ENCODE measurements at places on chromosomes 7 and 10.

DNA sequence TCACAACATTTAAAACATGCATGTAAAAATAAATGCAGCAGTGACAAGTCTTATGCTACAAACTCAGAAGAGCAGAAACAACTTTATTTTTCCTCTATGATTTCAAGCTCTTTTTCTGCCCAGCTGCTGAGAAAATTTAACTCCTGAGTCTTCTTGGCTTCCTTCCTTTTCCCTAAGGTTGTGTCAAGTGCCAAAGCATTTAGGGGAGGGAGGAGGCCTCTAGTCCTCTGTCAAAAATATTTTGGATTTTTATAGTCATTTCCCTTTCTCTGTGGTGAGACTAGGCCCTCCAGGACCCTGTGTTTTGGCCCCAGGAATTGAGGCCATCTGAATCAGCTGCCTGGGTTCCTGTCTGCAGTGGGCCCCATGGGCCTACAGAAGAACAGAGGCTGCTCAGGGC lies 11.0 kb upstream of the PILRB start:
- DNase-seq, result no peak

DNA sequence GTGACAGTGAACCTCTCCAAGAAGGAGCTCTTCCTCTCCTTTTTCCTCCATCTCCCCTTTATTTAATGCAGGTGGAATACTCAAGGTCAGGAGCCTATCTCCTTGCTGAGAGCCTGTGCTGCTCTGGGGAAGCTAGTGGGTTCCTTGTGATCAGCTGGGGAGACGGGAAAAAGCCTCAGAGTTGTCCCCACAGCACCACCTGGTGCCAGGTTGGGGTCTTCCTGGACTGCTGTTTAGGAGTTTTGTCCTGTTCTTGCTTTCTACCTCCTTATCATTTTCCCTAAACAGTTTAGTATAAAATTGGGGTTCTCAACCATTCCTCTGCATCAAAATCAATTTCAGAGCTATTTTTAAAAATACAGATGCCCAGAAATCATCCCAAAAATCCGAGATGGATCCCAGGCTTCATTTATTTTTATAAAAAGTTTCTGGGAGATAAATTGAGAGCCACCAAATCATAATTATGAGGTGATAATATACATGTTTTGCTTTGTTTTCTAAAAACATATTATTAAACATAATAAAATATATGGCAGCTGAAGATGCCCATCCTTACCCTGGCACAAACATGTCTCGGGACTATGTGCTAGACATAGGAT lies 44.3 kb downstream of the MACC1 start:
- DNase-seq, result no peak

GRCh38 chr7:133059263-133059662 lies 22.6 kb downstream of the CHCHD3 start:
- no peak for DNase-seq

- no peak for DNase-seq
Observed at GRCh38 chr7:19069842-19070241, 47.6 kb downstream of the TWIST1 start.

- no peak for DNase-seq
Observed at GRCh38 chr10:14608381-14609001, 166.2 kb downstream of the FAM107B start.

GRCh38 chr10:97024168-97025073 lies 161.3 kb downstream of the SLIT1 start:
- no peak for DNase-seq

GRCh38 chr10:2882628-2883027 lies 184.7 kb upstream of the PFKP start:
- no peak for DNase-seq

DNA sequence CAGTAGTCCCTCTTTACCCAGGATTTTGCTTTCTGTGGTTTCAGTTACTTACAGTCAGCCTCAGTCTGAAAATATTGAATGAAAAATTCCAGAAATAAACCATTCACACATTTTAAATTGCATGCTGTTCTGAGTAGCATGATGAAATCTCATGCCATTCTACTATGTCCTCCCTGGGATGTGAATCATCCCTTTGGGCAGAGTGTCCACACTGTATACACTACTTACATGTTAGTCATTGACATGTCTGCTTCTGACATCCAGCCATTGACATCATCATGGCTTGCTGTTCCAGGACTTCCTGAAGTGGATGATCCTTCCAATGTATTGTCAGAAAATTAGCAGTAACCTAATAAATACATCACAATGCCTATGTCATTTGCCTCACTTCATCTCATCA lies 34.6 kb upstream of the MALRD1 start:
- DNase-seq, result no peak

DNA sequence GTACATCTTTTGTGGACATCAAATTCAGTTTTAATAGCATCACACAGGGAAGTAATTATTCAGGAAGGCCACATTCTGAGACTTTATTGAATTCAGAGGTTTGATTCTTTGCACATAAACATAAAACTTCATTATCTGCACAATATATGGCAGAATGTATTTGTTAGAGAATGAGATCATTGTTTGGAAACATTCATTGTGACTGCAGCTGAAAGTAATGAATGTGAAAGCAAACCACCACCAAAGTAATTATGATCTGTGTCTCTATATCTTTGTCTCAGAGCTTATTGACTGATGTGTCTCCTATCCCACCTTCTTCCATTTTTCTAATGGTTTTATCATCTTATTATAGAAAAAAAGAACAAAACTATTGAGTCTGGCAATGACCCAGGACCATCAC lies 340.9 kb upstream of the PCDH15 start:
- DNase-seq, result no peak

GRCh38 chr7:151694828-151695580 lies 175.3 kb upstream of the RHEB start:
- no peak for DNase-seq

DNA sequence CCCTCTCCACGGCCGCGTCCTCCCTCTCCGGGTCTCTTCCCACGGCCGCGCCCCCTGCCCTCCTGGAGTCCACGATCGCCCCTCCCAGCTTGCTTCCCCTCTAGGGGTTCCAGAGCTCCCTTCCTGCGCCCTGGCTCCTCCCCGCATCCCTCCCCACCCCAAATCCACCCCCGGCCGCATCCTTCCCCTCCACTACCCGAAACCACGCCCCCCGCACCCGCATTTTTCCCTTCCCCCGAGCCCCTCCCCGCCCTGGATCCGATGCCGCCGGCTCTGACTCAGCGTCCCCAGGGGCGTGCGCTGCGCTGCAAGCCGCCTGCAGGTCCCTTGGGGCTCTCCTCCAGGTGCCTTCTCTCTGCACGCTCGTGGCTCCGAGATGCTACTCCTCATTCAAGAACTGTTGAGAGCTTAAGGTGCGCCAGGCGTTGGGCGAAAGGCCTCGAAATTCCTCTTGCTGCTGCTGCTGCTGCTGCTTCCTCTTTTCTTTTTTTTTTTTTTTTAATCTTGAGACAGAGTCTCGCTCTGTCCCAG lies 372 bp upstream of the TMEM130 start:
- no peak for DNase-seq

DNA sequence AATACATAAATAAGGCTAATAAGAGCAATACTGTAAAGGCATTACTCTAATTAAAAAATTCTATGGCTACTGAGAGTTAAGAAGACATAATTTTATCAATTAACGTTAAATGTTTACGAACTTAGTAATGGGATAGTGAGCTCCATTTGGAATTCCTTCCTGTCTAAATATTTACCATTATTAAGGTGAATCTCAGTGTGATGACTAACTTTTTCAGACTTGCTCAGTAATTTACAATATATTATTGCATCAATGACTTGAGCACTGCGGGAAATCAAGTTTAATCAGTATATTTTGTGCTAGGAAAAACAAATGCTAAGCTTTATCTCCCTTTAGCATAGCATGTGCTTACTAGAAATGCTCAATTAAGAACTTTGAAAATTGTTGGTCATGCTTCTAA lies 282.5 kb upstream of the TEX47 start:
- no peak for DNase-seq

GRCh38 chr7:51263631-51264484 lies 52.8 kb downstream of the COBL start:
- DNase-seq, result no peak

GRCh38 chr7:117062300-117062699 lies 109.0 kb downstream of the ST7 start:
- no peak for DNase-seq

- no peak for DNase-seq
Observed at GRCh38 chr10:28892818-28893547, 215.7 kb downstream of the BAMBI start.

DNA sequence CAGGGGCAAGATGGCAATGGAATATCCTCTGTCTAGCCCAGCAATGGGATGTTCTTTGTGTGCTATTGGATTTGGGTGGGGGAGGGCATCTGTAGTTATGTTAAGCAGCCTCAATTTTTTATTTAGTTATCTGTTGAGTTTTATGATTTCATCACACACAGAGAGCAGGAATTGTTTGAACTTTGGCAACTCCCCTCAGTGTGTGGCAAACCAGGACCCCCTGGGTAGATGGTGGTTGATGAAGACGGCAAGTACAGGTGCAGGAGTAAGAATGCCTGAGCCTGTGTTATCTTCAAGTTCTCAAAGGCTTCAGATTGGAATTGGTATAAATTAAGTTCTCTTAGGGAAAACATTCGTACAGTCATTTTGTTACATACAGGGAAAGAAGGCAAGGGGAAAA lies 142.4 kb upstream of the SAMD8 start:
- no peak for DNase-seq

- DNase-seq, result no peak
Observed at GRCh38 chr10:132920101-132920925, 22.1 kb downstream of the CFAP46 start.

DNA sequence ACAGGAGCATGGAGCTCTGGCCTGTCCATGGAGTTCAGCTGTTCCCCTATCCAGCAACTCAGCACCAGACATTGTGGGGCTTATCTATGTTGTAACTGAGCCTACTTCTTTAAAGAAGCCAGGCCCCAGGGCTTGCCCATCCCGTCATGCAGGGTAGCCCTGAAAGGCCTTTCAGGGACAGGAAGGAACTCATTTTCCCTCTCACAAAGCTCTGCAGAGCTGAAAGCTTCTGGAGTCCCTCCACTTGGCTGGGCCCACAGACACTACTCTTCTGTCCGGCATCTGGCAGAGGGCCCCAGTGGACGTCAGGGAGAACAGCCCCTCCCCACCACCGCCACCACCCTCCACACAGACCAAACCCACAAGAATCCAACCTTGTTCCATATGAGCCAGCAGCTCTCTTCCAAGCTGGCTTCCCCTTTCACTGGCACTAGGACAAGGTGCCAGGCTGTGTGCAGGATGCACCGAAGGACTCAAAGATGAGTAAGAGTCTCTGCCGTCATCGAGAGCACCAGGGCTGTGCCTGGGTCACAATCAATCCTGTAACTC lies 33.1 kb downstream of the DENND2A start:
- DNase-seq, result no peak

GRCh38 chr10:82245906-82246560 lies 371.0 kb downstream of the NRG3 start:
- no peak for DNase-seq

GRCh38 chr7:141381794-141382427 lies 169.3 kb upstream of the AGK start:
- DNase-seq, result no peak

GRCh38 chr10:132390170-132390920 lies 6.7 kb upstream of the PWWP2B start:
- no peak for DNase-seq

DNA sequence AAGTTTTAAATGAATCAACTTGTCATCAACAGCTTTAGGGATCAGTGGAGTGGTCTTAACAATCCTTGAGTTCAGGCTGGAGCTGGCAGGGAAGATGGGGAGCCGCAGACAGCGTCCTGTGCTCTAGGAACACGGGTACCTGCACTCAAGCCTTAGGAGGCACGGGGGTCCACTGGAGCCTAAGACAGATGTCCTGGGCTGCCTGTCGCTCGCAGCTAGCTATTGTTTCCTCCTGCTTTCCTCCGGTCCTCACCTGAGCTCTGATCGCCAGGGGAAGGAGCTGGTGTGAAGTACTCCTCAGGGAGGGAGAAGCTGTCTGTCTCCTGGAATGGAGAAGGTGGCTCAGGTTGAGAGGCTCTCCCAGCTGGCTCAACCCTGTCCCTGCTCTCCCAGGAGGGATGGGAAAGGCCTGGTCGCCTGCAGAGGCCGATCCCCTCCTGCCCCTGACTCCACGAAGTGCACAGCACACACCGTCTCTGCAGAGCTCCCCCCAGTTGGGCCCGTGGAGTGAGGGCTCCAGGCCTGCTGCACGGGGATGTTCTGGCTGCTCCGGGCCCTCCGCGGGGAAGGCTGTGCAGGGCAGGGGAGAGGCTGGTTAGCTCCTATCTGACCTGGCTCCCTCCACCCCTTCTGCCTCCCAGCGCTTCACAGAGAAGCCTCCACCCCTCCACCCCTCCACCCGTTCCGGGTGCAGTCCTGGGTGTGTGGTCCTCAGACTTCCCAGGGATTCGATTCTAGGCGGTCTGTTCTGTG lies 14.5 kb upstream of the PYROXD2 start:
- DNase-seq, result no peak

DNA sequence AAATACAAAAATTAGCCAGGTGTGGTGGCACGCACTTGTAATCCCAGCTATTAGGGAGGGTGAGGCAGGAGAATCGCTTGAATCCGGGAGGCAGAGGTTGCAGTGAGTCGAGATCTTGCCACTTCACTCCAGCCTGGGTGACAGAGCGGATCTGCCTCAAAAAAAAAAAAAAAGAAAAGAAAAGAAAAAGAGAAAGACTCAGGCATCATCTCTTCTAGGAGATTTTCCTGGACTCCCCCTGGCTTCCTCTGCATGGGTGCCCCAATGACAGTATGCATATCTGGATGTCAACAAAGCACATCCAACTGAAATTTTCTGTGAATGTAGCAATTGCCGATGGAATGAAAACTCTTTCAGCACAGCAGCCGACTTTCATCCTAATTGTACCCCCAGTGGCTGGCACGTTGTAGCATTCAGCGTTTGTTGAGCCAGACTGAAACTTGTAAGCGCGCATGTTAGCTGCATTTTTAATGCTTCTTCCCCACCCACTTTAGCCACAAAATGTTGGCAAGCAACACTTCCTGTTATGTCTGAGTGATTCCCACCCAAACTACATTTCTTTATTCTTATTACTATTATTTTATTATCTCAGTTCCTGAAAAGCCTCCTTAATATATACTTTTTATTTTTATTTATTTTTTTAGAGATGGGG lies 70.2 kb downstream of the PRTFDC1 start:
- no peak for DNase-seq
